ENCODE measurements at places on chromosomes 11 and 22.
A peak's percentile ranks its signal among the peaks of the same experiment; 100 is the strongest.

DNA sequence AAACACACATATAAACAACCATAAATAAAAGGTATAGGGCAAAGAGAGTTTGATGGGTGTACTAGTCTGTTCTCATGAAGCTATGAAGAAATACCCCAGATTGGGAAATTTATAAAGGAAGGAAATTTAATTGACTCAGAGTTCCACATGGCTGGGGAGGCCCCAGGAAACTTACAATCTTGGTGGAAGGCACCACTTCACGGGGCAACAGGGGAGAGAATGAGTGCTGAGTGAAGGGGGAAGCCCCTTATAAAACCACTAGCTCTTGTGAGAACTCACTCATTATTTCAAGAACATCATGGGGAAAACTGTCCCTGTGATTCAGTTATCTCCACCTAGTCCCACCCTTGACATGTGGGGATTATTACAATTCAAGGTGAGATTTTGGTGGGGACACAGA lies 385.9 kb upstream of the ANO5 start:
- DNase-seq: no peak

DNA sequence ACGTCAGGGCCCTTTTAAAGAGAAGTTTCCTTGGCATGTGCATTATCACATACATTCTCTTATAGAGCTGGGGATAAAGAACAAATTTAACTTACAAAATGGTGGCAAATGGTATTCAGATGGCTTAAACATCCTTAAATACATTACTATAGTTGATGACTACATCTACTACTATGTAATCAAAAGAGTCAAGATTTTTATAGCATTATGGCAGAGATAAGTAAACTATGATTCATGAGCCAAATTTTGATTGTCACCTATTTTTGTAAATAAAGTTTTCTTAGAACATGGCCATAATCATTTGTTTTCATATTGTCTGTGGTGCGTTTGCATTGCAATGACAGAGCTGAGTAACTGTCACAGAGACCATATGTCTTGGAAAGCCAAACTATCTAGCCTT lies 1188.6 kb upstream of the TENM4 start:
- DNase-seq: no peak

DNA sequence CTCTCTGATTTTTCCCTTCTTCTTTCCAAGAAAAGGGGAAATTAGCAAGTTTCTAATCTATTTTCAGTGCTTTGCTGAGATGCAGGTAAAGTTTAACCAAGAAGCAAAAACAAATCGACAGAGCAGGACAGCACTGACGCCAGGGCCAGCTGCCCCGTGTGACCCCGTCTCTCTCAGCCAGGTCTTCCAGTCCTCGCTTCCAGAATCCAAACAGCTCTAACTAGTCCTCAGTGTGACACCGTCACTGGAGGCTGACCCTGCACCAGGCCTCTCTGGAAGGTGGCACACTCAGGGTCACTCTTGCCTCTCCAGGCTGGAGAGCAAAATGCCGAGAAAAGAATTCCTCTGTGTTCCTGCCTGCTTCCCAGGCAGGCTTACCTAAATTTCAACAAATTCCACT lies 44.8 kb downstream of the SHANK2 start:
- DNase-seq: no peak

DNA sequence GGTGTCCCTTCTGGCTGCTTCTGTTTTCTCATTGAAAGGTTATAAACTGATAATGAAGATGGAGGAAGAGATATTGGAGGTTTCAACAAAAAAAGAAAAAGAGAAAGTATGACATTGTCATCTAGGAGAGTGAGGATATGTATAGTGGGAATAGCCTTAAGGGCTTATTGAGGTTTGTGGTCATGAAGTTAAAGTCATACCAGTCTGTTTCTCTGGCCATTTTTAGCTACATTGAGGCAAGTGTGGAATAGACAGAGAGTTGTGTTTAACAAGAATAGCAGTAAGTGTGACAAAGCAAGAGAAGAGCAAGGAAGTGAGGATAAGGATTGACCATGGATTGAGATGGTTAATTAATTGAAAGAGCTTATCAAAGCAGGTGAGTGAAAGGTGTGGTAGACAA lies 110.4 kb downstream of the ELP4 start:
- DNase-seq: no peak

DNA sequence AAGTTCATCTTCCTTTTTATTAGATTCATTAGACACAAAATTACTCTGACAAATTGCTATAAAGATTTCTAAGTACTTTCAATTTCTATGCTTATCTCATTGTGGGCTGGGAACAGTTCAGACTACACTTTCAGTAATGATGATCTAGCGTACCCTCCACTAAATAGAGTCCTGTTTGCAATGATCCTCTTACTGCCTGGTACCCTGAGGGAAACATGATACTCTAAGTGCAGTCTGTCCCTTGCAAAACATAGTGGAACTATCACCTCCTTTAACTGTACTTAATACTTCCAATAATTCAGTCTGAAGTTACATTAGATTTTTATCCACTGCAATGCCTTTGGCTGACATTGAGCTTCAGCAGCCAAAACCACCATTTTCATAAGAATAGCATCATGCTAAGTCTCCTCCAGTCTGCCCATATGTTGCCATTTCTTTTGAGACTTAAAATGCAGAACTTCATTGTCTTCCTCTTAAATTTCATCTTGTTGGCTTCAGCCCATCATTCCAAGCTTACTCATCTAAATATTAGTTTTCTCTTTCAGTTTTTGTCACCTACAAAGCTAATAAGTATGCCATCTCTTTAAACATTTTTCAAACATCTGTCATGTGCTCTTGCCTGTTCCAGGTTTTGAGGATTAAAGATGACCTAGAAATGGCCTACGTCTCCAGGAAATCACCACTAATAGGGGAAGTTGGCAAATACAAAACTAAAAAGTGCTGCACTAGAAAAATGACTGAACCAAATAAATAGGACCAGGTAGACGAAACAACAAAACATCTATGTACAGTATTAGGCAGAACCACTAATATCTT lies 55.5 kb downstream of the PAK1 start:
- DNase-seq: no peak

DNA sequence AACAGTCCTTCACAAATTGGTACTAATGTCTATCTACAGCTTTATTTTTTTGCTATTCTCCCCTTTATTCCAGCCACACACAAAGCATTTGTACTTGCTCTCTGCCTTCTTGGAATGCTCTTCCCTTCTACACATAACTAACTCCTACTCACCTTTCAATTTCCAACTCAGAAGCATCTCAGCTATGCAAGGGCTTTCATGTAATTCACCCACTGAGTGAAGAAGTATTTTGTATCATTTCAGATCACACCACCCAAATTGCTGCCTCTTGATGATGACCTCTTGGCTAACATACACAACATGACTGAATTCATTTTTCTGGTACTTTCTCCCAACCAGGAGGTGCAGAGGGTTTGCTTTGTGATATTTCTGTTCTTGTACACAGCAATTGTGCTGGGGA lies at the start of gene OR4X2:
TSS of gene OR4X2 (plus strand) at position 301 of the 400 bp plus-strand sequence. CDS start at position 301, 0 bp downstream.
- DNase-seq: no peak

GRCh38 chr11:66881927-66882452 lies 25.1 kb downstream of the LRFN4 start:
- DNase-seq: no peak

DNA sequence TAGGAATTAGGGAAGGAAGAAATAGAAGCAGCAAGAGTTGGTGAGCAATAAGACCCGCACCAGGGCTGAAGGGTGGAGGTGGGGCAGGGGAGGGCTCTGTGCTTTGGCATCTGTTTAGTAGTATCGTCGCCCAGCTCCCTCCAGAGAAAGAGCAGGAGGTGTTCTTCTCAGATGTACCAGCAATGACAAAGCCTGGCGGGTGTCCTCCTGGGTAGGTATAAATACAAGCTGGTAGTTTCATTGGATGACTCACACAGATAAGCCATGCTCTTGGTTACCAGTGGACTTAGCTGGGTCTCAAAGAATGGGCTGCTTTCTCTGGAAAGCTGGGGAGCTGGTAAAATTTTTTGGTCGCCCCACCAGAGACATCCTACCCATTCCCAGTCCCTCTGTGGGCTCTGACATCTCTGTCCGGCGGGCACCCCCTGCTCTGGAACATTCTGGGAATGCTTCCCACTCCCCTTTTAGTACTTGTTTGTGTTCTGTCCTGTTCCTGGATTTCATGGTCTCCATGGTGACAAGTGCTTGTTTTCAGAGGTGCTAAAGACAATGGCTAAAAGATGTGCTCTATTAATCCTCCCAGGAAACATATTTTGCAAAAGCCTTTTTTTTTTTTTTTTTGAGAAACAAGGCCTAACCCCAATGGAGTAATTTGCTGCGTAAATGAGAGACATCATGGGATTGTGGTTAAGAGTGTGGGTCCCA lies 15.4 kb upstream of the TUBA8 start:
- no peak for DNase-seq

- no peak for DNase-seq
Measured at GRCh38 chr11:27371489-27371888, 8.5 kb upstream of the CCDC34 start.

DNA sequence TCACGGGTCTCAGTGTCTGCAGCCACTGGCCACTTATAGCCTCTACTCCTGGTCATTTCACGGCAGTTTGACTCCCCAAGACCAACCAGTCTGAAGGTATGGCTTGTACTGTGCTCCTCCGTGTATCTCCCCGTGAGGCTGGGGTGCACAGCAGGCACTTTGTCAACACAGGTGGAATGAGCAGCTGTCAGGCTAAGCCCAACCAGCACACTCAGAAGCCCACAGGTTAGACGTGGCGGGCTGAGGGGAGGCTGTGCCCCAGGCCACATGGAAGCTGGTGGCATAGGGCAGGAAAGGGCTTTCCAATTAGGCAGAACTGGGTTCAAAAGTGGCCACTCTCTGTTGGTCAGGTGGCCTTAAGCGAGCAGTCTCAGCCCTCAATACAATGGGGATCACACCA lies 7.0 kb downstream of the TP53I11 start:
- no peak for DNase-seq

DNA sequence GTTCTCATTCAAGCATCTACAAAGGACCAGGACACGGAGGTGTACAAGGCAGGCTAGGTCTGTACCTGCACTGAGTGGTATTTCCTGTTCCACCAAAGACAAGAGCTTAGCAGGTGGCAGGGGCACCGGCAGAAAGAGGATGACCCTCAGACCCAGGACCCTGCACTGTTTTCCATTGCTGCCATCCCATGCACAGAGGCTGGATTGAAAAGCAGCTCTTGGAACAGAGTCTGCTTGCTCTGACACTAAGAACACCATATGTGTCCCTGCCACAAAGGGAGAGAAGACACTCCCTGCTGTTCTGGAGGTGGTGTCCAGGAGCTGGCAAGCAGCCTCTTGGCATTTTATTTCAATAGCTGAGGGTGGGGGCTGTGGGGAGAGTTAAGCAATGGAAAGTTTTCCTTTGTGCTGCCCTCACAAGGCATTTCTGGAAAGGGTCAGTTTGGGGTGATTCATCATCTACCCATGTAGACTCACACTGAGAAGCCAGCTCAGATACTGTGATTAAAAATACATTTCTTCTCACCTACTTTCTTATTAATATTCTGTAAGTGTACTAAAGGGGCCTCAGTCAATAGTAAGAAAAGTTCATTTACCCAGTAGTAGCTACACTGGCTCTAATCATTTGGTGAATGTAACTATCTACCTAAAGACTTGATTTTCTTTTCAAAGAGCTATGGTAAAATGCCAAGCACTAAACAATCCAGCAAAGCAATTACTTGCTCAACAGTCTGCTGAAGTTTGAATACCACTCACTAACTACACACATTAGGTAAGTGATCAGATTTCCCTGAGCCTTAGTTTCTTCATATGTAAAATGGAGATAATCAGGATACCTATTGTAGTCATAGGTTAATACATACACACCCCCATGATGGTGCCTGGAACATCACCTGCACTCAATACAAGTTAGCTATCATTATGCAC lies 55.2 kb downstream of the SLC1A2 start:
- DNase-seq: no peak

- no peak for DNase-seq
Measured at GRCh38 chr22:44407171-44407986, 90.7 kb downstream of the RTL6 start.

- DNase-seq: no peak
Measured at GRCh38 chr22:27146866-27147633, 489.7 kb downstream of the MIAT start.

DNA sequence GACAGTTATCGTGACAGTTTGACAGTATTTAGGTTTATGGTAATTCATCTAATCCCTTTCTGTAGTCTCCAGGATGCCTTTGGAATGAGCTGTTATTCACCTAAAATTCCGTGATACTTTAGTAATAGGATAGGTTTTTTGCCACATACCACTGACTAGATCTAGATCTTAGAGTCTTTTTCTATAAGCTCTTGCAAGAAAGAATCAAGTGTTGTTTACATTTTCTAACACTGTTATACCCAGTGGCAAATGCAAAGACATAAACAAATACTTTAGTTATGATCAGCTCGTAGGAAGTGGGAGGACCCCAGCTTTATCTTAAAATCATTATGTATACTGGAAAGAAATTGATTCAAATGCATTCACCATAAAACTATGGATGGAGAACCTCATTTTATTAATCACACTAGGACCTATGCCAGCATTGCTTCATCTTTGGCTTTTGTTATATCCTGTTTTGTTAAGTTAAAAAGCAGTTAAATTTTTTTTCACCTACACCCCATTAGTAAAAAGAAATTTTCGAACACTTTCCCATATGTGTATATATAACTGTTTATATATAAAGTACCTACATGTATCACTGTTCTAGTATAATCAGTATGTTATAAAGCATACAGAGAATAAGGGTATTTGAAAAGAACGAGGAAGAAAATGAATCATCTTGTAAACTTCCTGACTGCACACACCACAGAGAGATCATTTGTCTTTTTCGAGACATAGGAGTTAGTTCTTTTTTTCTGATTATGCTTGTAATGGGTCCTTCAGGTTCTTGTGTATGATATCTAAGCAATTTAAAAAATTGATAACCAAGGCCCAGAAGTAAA lies 60.9 kb downstream of the PDHX start:
- DNase-seq: no peak

GRCh38 chr11:128735935-128736605 lies 42.2 kb downstream of the FLI1 start:
- DNase-seq: no peak

GRCh38 chr11:65588199-65589054 lies 7.2 kb downstream of the KCNK7 start:
- DNase-seq: peak; percentile 60

DNA sequence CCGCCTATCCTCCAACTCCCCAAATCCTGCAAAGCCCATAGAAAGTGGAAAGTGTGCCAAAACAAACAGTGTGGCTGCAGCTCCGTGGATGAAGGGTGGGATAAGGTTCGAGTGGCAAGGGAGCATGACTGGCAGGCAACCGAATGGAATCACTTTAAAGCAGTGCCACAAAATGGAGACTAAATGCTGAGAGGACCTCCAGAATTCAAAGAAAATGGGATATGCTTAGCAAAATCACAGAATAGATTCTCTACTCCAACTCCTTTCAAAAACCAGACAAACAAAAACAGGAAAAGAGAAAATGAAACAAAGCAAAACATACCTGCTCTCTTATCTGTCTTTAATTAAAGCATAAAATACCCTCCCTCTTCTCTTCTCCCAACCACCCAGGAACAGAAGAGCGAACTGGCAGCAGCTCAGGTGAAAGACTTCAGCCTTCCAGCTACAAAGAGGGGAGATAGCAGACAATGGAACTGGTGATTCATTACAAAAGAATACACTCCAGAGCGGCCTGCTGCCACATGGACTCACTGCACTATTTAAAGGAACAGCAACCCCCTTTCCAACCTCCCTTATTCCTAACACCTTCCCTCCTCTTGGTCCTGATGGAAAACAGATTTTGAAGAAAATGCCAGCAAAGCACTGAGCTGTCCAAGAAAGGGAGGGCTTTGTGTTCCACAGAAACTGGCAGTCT lies 118.5 kb downstream of the APOL5 start:
- DNase-seq: no peak
